ENCODE measurements at places on chromosomes 5 and 9.

DNA sequence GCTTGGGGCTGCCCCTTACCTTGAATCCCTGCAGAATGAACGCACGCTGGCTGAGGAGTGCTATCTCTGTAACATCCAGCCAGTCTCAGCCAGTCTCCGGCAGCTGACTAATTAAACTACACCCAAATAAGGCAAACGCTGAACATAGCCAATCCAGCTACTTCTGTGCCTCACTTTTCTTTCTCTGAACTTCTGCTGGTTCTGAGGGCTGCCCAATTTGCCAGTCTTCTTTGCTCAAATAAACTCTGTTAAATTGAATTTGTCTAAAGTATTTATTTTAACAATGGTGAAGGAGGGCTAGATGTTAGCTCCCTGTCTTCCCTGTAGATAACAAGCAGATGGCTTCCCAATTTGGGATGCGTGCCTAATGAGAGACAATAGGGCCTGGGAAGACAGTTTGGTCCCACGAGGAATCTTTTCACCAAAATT, 154.0 kb upstream of the NFIL3 start:
- no peak for DNase-seq

- peak; percentile 52 for DNase-seq
Observed at GRCh38 chr9:29830821-29831220, 2257.5 kb upstream of the C9orf72 start.

- DNase-seq: peak; percentile 71
Observed at GRCh38 chr5:36507332-36507952, 99.0 kb upstream of the SLC1A3 start.

GRCh38 chr9:71975833-71976232, 64.4 kb downstream of the C9orf85 start:
- no peak for DNase-seq

Data from colonic mucosa (tissue), 4 donors.